ENCODE measurements at places on chromosomes 4 and X.
A peak's percentile ranks its signal among the peaks of the same experiment; 100 is the strongest.

DNA sequence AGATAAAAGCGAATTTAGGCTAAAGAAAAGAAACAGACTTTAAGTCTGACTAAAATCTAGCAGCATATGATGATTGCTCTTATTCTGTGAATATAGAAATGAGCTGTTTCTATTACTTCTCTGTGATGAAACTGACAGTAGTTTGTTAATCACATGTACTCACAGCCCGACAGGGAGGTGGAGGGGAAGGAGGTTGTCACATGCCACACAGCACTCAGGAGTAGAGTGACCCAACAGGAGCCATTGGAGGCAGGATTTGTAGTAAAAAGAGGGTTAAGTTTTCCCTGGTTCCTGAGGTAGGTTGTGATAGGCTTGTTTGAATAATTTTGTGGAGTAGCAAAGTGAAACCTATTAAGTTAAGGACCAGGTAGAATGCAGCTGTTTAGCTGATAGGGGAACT is 495.9 kb downstream of the CENPC start:
- DNase-seq: no peak

- DNase-seq: no peak
Measured at GRCh38 chrX:43899878-43900815, 17.9 kb upstream of the MAOB start.

- peak; percentile 11 for DNase-seq
Measured at GRCh38 chrX:77436682-77437081, 10.5 kb upstream of the FGF16 start.

DNA sequence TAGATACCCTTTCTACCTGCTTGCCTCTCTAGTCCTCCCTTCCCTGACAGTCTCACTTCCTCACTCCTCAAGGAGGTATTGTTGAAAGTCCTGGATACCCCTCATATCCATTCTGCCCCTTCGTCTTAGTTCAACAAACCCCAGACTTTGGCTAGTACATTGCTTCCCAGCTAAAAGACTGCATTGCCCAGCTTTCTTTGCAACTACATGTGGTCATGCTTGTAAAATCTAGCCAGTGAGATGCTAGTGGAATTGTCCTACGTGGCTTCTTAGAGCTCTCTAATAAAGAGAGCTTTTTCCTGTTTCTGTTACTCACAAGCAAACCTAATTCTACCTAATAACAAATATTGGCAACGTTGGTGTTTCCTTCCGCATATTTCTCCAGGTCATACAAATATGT is 237.9 kb upstream of the PSAPL1 start:
- DNase-seq: no peak

- no peak for DNase-seq
Measured at GRCh38 chr4:54337009-54337408, 107.9 kb downstream of the PDGFRA start.

DNA sequence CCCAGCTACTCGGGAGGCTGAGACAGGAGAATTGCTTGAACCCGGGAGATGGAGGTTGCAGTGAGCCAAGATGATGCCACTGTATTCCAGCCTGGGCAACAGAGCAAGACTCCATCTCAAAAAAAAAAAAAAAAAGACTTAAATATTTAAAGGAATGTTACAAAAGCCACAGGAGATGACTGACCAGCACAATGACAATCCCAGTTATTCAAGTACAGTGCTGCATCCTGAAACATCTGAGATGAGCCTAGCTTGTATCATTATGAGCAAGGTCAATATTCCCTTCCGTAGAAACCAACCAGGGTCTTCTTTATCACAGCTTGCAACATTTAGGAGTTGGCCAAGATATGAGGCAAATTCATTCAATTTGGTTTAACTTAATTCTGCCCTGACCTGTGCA is 38.6 kb downstream of the LNX1 start:
- no peak for DNase-seq

GRCh38 chr4:123417813-123418212 is 21.2 kb downstream of the SPRY1 start:
- no peak for DNase-seq

DNA sequence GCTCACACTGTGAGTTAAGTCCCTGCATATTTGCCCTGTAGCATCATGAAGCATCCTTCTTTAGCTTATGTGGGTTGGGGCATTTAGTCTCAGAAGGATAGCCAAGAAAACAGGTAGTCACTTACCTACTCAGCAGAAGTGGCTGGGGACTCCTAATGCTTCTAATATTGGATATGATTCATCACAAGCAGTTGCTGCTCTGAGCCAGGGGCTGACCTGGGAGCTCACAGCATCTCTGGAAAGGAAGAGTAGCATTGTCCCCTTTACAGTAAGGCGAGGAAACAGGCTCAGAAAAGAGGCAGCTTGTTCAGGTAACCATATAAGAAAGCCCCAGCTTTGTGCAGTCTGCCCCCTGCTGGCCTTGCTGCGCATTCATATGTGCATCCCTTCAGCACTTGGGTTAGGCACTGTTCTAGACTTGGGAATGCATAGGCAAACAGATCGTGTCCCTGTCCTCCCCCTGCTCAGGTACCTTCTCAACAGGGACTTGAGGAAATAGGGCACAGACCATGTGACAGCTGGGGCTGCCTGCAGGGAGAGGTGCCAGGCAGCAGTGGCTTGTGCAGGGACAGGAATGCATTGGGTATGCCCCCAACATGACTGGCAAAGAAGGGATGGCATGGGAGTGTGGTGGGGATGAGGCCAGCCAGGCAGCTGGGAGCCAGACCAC is 35.7 kb upstream of the TBC1D14 start:
- peak; percentile 43 for DNase-seq

DNA sequence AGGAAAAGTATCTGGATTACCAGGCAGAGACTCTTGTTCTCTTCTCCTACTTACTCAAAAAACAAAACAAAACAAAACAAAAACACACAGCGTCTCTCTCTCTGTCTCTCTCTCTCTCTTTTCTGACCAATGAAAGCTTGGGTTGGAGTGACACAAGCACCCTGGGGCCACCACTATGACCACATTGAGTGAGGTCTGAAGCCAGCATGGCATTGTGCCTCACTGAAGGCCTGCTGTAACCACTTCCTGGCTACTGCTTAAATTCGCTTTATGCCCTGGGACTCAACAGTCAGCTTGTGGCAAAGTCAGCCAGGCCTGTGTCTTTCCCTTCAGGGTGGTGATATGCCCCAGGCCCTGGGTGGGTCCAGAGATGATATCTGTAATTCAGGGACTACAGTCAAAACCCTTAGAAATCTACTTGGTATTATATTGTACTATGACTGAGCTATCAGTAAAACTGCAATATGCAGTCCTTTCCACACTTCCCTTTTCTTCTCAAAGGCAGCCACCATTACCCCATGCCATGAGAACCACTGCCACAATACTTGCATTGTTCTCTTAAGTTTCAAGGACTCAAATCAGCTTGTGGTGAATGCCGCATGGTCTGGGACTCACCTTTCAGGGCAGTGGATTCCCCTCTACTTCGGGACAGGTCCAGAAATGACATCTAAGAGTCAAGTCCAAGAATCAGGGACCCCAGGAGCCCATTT is 606.8 kb upstream of the KLHL4 start:
- DNase-seq: no peak

GRCh38 chr4:23163647-23164436 is 471.1 kb downstream of the GBA3 start:
- peak; percentile 22 for DNase-seq

DNA sequence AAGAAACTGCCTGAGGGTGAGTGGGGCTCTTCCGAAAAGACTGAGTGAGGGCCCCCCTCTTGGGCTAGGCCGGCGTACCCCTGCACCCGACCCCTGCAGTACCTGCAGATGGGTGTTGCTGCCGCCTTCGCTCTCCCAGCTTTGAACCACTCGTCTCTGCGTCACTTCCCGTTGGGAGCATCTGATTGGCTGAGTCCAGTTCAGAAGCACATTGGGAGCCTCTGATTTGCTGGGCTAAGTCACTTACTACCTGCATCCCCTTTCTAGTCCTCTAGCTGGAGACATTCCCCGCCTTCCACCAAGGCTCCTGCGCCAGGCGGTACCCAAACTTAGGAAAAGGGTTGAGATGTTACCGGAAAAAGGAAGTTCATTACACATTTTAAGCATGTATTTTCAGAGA is 20.4 kb upstream of the WWC2 start:
- DNase-seq: no peak

DNA sequence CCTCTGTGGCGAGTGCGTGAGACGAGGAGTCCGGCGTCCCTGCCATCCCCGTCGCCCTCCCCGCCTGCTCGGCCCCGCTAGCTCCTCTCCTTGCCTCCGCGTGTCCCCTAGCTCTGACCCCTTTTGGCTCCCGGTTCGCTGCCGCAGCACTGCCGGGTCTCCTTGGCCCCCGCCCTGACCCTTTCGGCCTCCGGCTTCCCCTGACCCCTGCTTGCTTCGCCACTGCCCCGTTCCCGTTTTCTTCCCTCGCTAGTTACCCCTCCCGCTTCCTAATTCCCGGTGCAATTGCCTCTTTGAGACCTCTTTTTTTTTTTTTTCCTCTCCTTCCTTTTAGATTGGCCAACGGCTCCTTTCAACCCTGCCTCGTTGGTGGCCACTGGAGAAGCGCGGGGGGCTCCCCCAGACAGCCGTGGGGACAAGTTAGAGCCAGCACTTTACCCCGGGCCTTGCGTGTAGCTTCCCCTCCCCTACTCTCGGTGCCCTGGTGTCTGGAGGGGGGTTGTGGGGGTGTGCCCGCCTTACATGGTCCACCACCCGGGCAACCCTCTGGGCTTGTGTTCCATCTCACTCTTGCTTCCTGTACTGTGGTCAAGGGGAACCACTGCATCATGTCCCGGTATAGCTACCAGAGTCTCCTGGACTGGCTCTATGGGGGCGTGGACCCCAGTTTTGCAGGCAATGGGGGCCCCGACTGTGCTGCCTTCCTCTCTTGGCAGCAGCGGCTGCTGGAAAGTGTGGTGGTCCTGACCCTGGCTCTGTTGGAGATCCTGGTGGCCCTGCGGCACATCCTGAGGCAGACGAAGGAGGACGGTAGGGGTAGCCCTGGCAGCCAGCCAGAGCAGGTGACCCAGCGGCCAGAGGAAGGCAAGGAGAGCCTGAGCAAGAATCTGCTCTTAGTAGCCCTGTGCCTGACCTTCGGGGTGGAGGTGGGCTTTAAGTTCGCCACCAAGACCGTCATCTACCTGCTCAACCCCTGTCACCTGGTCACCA is 548 bp downstream of the TMEM164 start:
- DNase-seq: peak; percentile 5

GRCh38 chrX:110044346-110045249 is 41.7 kb downstream of the TMEM164 start:
- DNase-seq: no peak

- no peak for DNase-seq
Measured at GRCh38 chr4:15765910-15766697, 12.0 kb upstream of the CD38 start.

DNA sequence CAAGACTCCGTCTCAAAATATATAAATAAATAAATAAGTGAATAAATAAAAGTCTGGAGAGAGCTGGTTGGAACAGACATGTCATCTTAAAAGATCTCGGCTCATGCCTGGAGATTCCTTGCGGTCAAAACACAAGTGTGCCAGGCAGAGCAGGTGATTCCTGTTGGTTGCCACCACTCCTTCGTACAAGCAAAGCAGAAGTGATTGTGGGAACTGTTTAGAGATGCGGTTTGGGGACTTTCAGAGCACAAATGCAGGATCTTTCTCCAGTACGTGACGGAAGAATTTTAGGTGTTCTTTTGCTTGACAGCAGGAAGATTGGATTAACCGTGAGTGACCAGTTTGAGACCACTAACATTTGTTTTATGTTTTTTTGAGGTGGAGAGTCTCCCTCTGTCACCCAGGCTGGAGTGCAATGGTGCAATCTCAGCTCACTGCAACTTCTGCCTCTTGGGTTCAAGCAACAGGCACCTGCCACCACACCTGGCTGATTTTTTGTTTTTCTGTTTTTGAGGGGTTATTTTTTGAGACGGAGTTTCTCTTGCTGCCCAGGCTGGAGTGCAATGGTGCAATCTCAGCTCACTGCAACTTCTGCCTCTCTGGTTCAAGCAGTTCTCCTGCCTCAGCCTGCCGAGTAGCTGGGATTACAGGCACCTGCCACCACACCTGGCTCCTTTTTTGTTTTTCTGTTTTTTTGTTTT is 2.8 kb upstream of the CRLF2 start:
- DNase-seq: no peak

DNA sequence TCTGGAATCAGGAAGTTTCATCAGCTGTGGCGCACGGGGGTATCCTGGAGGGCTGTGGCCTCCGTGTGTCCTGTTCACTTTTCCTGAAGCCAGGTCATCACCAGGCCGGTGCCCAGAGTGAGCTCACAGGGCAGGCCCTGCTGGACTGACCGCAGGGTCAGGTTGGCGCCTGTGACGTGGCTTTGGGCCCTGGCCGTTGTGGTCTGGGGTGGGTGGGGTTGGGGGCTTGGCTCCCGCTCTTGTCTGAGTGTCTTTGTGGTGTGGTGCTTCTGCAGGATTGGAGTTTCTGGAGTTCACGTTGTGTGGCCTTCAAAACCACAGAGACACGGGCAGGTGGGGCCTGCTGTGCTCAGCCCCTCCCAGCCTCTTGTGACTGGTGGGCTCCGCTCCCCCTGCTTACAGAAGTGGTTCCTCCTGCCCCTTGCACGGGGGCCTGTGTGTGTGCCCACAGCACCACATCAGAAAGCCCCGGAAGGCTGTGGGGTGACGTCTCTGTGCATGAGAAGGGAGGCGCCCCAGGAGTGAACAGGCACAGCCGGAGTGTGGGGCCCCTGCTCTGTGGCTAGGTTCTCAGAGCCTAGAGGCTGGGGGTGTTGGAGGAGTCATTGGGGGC is 9.5 kb downstream of the RGS12 start:
- DNase-seq: no peak

GRCh38 chrX:128634754-128635153 is 582.6 kb upstream of the ACTRT1 start:
- no peak for DNase-seq

DNA sequence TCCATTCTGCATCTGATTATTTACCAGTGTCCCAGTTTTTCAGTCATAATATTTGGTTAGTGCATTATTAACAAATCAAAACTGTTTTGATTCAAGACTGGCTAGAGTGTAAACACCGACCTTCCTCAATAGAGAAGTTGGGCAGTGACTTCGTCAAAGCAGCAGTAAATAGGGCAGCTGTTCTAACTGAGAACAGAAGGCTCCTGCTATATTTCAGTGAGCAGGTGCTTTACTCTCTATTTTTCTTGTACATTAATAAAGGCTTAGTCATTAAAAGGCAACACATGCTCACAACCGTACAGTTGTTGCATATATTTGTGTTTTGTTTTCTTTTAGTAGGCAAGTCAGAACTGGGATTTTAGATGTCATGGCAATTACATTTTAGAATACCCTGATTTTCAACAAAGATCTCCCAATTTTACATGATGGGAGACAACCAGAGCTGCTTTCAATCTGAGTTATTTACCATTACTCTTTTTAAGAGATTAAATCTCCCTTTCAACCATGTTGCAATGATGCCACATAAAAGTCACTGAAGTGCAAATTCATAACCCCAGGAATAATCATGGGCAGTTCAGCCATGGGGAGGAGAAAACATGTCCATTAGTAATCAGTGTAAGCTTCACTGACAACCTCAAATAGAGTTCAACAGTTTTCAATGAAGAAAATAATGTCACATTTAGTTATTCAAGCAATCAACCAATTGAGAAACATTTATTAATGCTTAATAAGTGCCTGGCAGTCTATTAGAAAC is 233.3 kb downstream of the NDST4 start:
- DNase-seq: no peak

- DNase-seq: no peak
Measured at GRCh38 chr4:149801416-149801815, 14.2 kb downstream of the IQCM start.

GRCh38 chr4:131430302-131430701 is 1718.8 kb upstream of the PCDH10 start:
- no peak for DNase-seq

GRCh38 chr4:3404546-3404945 is 37.2 kb upstream of the HGFAC start:
- no peak for DNase-seq

Data from fibroblast of skin of right quadriceps (primary cell).